ENCODE measurements at places on chromosomes 3 and 15.

DNA sequence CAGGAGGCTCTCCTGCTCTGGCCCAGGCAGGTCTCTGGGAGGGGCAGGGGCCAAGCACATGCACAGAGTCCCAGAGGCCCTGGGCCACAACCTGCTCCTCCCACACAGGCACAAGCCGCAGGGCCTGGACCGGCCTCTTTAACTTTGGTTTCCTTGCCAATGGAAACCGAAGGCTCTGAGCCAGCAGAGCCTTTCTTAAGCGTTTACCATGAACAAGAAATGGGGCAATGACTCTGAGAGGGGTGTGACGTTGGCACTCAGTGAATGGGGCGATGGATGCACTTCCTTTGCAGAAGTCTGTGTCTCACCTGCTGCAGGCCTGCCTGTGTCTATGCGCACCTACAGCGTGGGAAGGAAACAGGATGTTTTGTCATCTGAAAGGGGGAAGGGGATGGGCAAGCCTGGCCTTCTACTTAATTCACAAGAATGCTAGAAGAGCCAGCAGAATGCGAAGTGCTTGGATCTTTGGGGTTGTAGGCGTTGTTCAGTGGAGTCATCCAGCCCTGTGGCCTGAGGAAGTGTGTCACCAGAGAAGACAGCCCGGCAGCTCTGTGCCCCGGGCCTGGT lies 41.8 kb downstream of the IFT122 start:
- peak overlapping the region; percentile 31 for H3K27ac ChIP-seq
- peaks cover 14% of the 10 kb centered on the region for H3K4me1 ChIP-seq
- peak; percentile 35 for DNase-seq
- no peak overlapping the region for H3K4me3 ChIP-seq

DNA sequence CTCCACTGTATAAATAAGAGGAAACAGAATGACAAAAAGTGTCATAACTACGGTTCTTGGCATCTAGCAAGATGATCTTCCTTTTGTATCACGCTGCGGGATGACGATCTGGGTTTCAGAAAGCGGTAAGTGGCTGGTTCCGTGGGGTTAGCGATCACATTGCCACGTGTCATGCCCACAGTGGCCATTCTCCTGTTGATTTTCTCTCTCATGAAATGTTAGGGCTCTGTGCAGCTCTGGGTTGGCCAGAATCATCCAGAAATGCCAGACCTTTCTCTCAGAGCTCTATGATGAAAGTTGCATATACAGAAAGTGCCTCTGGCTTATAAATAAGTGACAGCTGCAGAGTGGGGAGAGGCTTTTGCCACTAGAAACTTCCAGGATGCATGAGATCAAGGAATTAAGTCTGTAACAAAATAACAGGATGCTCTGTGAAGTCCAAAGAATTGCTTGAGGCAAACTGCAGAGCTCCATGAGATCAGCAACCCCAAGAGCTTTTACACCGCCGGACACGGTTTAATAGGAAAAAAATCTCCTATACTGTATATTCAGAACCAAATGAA lies 71.6 kb downstream of the ABTB1 start:
- no peaks in the 10 kb centered on the region for H3K36me3 ChIP-seq
- no peaks in the 10 kb centered on the region for H3K27me3 ChIP-seq
- peaks cover 19% of the 10 kb centered on the region for H3K4me1 ChIP-seq

DNA sequence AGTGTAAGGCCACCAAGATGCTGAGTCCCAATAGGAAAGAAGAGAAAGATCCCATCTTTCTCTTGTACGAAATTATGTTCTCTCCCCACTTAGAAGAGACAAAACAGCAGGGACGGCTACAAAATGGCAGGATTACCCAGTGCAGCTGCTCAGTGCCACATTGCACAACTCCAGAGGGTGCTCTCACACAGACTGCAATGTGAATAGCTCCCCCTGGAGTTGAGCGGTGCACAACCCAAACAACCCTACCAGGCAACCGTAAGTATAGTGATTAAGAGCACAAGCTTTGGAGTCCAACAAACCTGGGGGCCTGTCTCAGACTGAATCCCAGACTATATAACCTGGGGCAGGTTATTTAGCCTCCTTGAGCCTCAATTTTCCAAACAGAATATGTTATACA lies 3.1 kb upstream of the BHLHE40 start:
- DNase-seq, result no peak
- no peak overlapping the region for H3K4me3 ChIP-seq
- no peaks in the 10 kb centered on the region for H3K36me3 ChIP-seq
- H3K27me3 ChIP-seq, result no peaks in the 10 kb centered on the region
- peaks cover 12% of the 10 kb centered on the region for H3K4me1 ChIP-seq
- no peak overlapping the region for H3K27ac ChIP-seq

- no peaks in the 10 kb centered on the region for H3K4me1 ChIP-seq
- H3K36me3 ChIP-seq, result no peaks in the 10 kb centered on the region
- no peaks in the 10 kb centered on the region for H3K27me3 ChIP-seq
- H3K27ac ChIP-seq, result no peak overlapping the region
Measured at GRCh38 chr3:121430664-121431215, 115.0 kb downstream of the POLQ start.

DNA sequence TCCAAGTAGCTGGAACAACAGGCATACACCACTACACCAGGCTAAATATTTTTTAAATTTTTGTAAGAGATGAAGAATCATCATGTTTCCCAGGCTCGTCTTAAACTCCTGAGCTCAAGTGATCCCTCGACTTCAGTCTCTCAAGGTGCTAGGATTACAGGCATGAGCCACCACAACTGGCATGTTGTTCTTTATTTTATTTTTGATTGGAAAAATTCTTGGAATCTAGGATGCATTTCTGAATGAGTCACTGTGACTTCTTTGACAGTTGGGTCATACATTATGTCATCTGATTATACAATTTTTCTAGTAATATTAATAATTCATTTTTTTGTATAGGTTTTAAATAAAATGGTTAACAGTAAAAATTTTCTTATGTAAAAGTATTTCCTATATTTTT lies 870.2 kb downstream of the SI start:
- no peak for DNase-seq
- no peak overlapping the region for H3K27ac ChIP-seq
- no peak overlapping the region for H3K4me3 ChIP-seq
- H3K4me1 ChIP-seq, result no peaks in the 10 kb centered on the region
- H3K36me3 ChIP-seq, result no peaks in the 10 kb centered on the region

GRCh38 chr3:186339180-186339918 lies 22.7 kb downstream of the DGKG start:
- peaks cover 3% of the 10 kb centered on the region for H3K27me3 ChIP-seq
- H3K4me3 ChIP-seq, result no peak overlapping the region
- no peaks in the 10 kb centered on the region for H3K36me3 ChIP-seq
- H3K27ac ChIP-seq, result no peak overlapping the region

- H3K4me1 ChIP-seq, result peaks cover 6% of the 10 kb centered on the region
- H3K4me3 ChIP-seq, result no peak overlapping the region
- no peaks in the 10 kb centered on the region for H3K36me3 ChIP-seq
- no peaks in the 10 kb centered on the region for H3K27me3 ChIP-seq
- no peak overlapping the region for H3K27ac ChIP-seq
Measured at GRCh38 chr15:83918011-83918410, 264.1 kb downstream of the ADAMTSL3 start.

DNA sequence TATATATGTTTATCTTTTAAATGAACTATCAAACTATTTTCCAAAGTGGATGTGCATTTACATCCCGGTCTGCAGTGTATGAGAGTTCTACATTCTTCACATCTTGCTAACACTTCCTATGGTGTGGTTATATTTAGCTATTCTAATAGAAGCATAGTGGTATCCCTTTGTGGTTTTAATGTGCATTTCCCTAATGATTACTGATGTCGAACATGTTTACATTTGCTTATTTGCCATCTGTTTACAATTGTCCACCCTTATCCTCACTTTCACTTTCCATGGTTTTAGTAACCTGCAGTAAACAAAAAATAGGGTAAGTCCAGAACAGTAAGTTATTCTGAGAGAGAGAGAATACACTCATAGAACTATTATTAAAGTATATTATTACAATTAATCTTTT lies 360.5 kb upstream of the NAALADL2 start:
- no peaks in the 10 kb centered on the region for H3K36me3 ChIP-seq
- H3K27ac ChIP-seq, result no peak overlapping the region
- DNase-seq, result no peak

GRCh38 chr3:134380249-134380648 lies 6.0 kb upstream of the AMOTL2 start:
- no peaks in the 10 kb centered on the region for H3K36me3 ChIP-seq
- H3K27ac ChIP-seq, result peak overlapping the region; percentile 84
- no peak for DNase-seq
- H3K4me1 ChIP-seq, result peaks cover 56% of the 10 kb centered on the region

GRCh38 chr15:45919806-45920205 lies 285.0 kb downstream of the SQOR start:
- no peak overlapping the region for H3K27ac ChIP-seq
- no peak overlapping the region for H3K4me3 ChIP-seq
- DNase-seq, result peak; percentile 76
- H3K36me3 ChIP-seq, result no peaks in the 10 kb centered on the region

DNA sequence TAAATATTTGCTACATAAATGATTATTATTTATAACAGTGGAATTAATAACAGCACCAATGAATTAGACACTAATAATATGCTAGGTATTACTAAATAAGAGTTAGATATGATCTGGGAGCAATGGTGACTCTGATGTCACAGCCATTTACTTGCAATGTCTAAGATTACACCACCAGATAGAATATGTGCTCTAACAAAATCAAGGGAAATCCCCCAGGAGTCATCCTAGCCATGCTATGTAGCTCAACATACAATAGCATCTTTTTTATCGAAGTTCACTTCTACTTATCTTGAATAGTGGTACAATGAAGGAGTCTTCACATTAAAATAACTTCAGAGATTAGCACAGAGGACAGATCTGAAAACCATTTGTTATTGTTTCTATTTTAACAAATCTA lies 154.0 kb downstream of the FMN1 start:
- H3K27ac ChIP-seq, result no peak overlapping the region
- H3K4me1 ChIP-seq, result no peaks in the 10 kb centered on the region
- DNase-seq, result no peak

DNA sequence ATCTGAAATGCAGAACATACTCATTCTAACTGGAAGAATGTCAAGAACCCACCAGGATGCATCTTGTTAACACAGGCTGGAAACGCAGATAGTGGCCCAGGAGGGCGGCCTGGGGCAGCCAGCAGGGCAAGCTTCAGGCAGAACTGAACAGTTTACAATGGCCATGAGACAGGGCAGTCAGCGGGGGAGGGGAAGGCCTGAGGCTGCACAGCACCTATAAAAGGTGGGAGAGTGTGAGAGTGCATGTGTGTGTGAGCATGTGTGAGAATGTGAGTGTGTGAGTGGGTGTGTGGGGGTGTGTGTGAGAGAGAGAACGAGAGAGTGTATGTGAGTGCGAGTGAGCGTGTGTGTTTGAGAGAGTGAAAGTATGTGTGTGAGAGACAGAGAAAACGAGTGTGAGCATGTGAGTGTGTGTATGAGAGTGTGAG lies 26.8 kb upstream of the SLCO2A1 start:
- no peak for DNase-seq
- peaks cover 33% of the 10 kb centered on the region for H3K27me3 ChIP-seq
- H3K4me1 ChIP-seq, result no peaks in the 10 kb centered on the region
- H3K4me3 ChIP-seq, result no peak overlapping the region
- no peaks in the 10 kb centered on the region for H3K36me3 ChIP-seq
- no peak overlapping the region for H3K27ac ChIP-seq

Data from keratinocyte (primary cell).